ENCODE measurements at places on chromosomes 3 and 15.

- no peak for DNase-seq
Measured at GRCh38 chr3:9721015-9721699, 10.4 kb upstream of the BRPF1 start.

DNA sequence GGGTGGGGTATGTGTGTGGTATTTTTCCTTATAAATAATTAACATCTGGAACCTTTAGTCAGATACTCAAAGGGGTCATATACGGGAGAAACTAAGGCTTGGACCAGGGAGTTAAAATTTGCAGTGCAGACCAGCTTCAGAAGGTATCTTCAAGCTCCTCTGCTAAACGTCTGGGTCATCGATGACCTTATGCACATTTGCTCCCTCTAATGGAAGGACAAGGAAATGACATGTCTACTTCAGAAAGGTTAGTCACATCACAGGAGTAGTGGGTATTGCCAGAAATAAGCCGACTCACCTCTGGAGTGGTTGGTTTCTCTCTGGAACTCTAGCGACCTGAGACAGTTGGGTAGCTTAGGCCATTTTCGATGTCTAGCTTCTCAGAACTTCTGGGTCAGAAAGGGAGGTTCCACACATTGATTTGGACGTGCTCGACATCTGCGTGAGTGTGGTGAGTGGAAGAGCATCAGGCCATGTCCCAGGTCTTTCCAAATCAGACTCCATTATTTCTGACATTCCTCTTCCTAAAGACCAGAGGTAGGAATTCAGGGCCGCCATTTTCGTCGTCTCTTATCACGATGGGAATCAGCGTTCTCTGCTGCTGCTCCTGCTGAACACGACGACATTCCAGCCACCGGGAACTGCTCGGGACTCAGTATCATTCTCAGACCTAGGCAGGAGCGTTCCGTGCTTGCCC, 31.8 kb upstream of the RASA2 start:
- peak; percentile 27 for DNase-seq

- no peak for DNase-seq
Measured at GRCh38 chr15:25858952-25859760, 4.0 kb downstream of the ATP10A start.

GRCh38 chr3:13896473-13897154, 16.7 kb upstream of the WNT7A start:
- peak; percentile 70 for DNase-seq

DNA sequence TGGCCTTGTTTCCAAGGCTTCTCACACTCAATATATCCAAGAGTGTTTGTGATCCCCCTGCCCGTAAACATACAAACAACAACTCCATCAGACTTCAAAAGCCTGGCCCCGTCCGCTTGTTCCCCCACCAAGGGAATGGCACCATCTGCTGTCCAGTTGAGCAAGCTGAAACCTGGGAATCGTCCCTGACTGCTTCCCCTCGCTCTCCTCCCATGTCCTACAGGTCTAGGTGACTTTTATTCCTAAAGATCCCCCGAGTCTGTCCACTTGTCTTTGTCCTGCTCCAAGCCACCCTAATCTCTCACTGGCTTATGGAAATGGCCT, 27.9 kb upstream of the FAM174B start:
- DNase-seq = peak; percentile 21

DNA sequence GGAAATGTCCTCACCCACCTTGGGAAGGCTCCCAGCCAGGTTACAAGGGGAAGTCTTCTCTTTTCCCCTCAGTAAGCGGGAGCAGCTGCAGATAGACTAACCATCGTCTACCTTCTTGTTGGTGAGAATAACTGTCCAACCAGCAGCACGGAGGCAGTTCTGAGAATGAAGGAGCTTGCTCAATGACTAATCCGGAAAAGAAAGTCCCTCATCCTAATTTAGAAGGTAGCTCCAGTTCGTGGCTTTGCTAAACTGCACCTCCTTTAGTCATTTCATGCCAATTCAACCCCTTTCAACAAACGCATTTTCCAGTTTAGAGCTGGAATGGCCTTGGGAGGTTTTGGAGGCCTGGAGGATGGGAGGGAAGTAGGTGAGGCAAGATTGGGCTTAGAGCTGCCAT, 527.4 kb upstream of the PROK2 start:
- DNase-seq = no peak

DNA sequence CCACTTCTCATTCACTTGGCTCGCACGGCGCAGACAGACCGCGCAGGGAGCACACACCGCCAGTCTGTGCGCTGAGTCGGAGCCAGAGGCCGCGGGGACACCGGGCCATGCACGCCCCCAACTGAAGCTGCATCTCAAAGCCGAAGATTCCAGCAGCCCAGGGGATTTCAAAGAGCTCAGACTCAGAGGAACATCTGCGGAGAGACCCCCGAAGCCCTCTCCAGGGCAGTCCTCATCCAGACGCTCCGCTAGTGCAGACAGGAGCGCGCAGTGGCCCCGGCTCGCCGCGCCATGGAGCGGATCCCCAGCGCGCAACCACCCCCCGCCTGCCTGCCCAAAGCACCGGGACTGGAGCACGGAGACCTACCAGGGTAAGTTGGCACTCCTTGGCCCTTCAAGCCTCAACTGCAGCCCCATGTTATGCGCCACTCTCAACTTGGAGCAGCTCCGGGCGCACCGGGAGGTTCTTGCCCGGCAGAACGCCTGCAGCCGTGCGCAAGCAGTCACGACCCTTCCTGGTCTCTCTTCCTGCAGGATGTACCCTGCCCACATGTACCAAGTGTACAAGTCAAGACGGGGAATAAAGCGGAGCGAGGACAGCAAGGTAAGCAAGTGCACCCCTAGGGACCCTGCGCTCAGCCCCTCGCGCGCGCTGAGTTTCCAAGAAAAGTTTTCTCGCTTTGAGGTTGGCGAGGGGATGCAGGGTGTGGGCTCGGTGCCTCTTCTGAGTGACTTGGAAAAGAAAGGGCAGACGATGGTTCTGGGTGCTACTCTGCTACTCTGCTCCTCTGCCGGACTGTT, at the start of gene BHLHE40:
TSS of gene BHLHE40 (plus strand) at position 10 of the 801 bp plus-strand sequence. CDS start at position 292, 282 bp downstream.
- DNase-seq = peak; percentile 38

DNA sequence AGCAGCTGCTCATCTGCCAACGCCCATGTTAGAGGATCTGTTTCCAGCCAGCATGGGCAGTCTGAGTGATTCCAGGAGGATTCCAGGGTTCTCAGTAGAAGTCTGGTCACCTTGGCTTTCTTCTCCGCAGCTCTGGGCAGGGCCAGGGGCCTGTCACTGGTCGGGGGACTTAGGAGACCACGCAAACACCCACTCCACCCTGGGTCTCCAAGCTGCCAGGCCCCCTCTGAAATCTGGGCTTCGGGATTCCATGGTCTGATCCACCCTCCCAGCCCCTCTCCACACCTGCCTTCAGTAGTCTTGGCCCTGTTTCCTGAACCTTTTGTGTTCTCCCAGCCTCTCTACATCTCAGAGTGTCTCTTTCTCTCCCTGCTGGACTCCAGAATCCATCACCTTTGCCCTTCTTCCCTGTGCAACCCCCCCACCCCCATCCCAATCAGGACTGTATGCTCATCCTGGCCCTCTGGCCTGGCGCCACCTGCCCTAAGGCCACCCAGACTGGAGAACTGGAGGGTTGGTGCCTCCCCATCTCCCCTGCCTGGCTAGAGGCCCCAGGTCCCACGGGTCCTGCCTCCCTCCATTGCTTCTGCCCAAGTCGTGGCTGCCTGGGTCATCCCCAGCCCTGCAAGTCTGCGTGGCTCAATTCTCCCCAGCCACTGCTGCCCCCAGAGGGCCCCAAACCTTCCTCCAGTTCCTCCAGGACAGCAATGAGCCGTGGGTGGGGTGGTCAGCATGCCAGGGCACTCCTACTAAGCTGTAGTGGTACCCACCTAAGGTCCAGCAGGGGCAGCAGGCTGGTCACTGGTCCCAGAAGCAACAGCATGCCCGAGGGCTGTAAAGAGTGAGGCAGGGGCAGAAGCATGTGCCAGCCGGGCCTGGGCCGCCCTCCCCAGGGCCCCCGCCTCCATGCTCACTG, 102.8 kb downstream of the TBC1D2B start:
- DNase-seq = no peak

DNA sequence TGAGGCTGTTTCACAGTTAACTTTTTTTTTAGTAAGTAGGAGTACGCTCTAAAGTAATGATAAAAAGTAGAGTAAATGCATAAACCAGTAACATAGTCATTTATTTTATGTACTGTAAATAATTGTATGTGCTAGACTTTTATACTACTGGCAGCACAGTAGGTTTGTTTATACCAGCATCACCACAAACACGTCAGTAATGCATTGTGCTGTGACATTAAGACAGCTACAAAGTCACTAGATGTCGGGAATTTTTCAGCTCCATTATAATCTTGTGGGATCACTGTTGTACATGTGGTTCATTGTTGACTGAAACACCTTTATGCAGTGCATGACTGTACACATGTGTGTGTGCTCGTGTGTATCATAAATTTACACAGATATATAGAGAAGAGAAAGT, 618.0 kb upstream of the ADAMTS9 start:
- no peak for DNase-seq

DNA sequence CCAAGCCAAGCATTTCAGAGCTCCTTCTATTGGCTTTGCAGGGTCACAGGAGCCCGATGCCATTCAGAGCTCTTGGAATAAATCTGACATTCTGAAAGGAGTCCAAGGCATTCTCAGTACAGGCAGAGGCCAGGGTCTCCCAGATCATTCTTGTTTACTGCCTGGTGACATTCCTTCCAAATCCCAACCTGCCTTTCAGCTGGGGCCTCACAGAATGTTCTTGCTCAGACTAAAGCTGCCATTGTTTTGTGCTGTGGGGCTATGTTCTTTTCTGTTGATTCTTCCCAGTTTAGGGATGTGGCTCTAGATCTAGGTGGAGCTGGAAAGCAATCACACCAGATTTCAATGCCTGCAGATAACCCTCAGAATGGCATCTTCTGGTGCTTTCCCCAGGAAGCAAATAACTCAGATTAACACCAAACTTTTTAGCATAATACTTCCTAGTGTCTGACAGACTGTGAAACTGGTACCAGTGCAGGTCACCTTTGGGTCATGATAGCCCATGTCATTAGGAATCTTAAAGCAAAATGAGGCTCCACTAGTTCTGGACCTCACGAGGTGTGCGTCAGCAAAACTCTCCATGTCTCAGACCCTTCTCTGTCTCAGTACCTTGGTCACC, 166.9 kb downstream of the CHST2 start:
- DNase-seq = no peak

DNA sequence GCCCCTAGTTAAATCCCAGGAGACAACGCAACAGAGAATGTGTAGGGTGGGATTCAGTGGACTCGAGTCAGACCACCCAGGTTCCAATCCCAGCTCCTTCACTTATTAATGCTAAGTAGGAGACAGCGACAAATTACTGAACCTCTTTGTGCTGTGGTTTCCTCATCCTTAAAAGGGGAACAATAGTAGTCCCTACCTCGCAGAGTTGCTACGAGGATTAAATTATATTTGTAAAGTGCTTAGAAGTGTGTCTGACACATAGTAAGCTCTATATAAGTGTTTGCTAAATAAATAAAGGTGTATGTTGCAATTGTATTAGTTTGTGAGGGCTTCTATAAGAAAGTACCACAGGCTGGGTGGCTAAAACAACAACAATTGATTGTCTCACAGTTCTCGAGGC, 58.0 kb upstream of the PPARG start:
- no peak for DNase-seq

DNA sequence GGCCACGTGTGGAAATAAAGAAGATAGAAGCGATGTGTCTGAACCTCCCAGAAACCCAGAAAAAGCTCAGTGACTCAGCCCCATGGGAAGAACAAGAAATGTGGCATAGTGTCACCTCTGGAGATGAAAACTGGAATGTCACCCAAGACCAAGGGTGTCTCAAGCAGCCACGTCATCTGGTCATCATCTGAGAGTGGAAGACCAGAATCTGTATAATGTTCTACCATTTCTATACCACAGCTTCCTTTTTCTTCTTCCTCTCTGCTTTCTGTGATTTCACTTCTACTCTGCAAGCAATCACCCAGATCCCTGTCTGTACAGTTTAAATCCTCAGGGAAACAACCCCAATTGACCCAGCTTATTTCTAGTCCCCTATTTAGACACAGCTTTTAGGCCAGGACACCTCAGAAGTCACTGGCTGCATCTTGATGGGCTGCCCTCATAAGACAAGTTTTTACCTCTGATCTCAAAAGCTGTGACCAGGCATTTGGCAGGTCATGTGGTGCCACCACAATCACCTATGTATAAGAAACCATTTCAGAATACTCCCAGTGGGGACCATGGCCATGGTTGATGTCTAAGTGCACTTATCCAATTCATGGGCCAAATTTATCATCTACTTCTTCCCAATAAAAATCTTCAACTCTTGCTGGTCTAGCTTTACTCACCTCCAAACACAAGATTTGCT, 278.5 kb upstream of the UMPS start:
- no peak for DNase-seq

DNA sequence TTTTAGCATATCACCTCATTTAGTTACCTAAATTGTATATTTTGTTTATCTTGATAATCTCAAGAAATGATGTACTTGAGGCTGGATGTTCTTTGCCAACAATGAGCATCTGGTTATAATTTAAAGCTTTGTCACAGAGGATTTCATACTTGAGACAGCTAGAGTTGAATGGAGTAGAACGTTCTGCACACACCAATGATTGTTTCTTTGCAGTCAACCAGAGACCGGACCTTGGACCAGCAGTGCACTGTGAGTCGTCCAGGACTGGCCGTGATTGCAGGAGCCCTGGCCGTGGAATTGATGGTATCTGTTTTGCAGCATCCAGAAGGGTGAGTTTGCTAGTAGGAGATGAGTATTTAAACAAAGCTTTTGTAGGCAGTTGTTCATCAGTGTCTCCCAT, 90.4 kb downstream of the ATG7 start:
- no peak for DNase-seq

GRCh38 chr3:49410066-49410845, 1.5 kb downstream of the RHOA start:
- DNase-seq = no peak

DNA sequence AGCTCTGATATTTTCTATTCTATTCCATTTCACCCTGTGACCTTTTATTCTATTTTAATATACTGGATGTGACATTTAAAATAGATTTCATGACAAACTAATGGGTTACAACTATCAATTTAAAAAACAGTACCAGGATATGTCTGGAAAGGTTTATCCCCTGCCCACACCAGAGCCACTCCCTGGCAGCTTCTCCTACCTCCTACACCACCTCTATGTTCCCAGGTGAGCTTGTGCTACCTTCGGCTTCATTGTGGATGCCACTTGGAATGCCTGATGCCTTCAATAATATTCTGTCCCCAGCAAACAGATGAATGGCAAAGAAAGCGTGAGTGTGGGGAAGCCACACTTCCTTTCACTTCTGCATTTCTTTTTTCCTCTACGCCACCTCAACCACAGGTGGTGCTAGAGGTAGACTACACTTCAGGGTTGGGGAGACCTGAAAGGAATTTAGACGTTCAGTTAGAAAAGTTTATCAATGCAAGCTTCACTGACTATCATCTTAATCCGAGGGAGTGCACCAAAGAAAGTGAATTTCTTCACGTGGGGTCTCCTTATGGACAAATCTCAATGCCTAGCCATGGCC, 213.0 kb downstream of the SSR3 start:
- DNase-seq = no peak
